Stimulated activated memory B cell treated with anti-CD40 and anti-IgM and Interleukin-4, amounts not matched to agents 10 μg/mL and 1 μg/mL and 100 μg/mL, for 72 hours (primary cell): ENCODE measurements at places on chromosomes 11 and 22.
A peak's percentile ranks its signal among the peaks of the same experiment; 100 is the strongest.

- no peak for ATAC-seq
Observed at GRCh38 chr11:77506857-77507256, 33.0 kb upstream of the PAK1 start.

GRCh38 chr22:24107661-24108060, 73.6 kb upstream of the SUSD2 start:
- no peak for ATAC-seq

DNA sequence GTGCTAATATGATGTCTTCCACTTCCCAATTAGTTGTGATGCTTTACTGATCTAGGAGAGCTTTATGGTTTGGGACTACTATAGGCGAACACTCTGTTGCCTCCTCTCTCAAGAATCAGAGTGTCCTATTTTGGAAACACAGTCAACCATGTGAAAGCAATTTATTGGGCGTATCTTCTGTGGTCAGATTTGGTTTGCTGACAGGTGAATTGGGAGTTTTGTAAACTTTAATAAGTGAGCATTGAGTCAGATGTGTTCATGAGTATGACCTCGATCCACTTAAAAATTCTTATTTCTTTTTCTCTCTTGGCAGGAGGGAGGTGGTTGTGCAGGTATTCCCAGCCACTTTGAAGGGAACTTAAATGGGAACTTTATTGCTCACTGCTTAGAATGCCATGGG, 4.4 kb downstream of the CAT start:
- no peak for ATAC-seq

GRCh38 chr11:74611369-74611861, 19.0 kb downstream of the POLD3 start:
- ATAC-seq = no peak

GRCh38 chr22:31892080-31892433, 52.3 kb upstream of the YWHAH start:
- ATAC-seq = no peak

- ATAC-seq = peak; percentile 54
Observed at GRCh38 chr11:66277471-66278362, at the start of gene CNIH2. TSS of gene CNIH2 (plus strand) at chr11:66278175. CDS start at chr11:66278457, 282 bp downstream.
